ENCODE measurements at places on chromosomes 5 and 9.

- DNase-seq, result no peak
These were observed 12.9 kb upstream of the AMACR start for GRCh38 chr5:34020726-34021125.

GRCh38 chr9:103089357-103089756 is 94.2 kb downstream of the CYLC2 start:
- DNase-seq, result no peak

- DNase-seq, result no peak
These were observed 4.6 kb downstream of the TUBB4B start for GRCh38 chr9:137245450-137246421.

- no peak for DNase-seq
These were observed 76.4 kb downstream of the TTLL11 start for GRCh38 chr9:122016744-122017143.

DNA sequence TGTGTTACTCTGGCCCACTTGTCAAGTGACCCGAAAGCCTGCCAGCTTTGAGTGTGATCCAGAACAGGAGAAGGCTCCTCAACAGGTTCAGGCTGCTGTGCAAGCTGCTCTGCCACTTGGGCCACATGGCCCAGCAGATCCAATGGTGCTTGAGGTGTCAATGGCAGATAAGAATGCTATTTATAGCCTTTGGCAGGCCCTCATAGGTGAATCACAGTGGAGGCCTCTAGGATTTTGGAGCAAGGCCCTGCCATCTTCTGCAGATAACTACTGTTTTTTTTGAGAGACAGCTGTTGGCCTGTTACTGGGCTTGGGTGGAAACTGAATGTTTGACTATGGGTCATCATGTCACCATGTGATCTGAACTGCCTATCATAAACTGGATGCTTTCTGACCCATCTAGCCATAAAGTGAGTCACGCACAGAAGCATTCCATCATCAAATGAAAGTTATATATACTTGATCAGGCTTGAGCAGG is 180.8 kb downstream of the CARTPT start:
- no peak for DNase-seq

- DNase-seq, result no peak
These were observed 124.0 kb upstream of the DAP start for GRCh38 chr5:10885026-10885425.

DNA sequence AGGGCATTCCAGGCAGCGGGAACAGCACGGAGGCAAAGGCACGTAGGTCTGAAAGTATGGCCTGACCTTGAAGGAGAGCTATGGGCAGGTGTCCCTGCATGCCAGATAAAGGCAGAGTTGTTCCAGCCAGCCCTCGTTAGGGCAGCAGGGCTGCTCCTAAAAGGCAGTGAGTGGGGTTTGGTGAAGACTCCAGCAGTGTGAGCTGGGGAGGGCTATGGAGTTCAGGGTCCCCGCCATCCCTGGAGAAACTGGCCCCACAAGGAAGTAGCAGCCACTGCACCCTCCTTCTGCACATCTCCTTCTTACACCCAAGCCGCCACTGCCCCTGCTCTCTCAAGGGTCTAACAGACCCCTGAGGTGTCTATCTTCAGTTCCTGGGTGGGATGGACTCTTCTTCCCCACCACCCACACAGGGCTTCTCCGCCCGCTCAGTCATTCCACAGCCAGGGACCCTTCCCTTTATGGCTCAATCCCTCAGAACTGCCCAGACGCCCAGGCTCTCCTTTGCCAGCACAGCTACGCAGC is 1.4 kb downstream of the AKNA start:
- peak; percentile 25 for DNase-seq

DNA sequence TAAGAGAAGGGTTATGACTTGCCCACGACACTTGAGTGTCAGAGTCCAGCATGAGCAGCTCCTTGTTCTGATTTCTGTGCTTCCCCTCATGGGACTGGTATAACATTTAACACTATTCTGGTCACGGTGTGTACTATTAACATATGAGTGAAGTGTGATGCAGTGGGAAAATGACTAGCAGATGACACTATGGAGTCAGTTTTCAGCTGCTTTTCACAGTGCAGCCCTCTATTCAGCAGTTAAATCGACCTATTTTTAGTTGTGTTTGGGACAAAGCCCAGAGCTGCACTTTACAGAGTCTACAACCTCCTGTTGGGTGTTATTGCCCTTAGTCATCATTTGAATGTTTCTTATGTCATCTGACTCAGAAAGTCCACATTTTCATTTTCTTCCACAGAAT is 59.1 kb downstream of the CHSY3 start:
- DNase-seq, result no peak

DNA sequence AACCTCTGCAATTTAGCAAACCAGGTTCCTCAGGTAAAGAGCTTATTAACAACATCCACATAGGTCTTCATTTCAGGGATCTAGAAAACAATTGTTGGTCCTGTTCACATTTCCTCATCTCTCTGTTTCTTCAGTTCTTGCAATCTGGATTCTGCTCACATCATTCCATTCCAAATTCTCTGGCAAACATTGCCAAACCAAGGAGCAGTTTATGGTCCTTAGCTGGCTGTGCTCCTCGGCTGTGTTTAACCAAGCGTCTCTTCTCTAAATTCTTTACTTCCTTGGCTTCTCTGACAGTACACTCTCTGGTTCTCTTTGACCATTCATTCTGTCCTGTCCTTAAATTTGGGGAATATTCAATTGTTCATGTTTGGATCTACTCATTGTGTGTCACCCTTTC is 65.8 kb upstream of the RANBP3L start:
- DNase-seq, result no peak

DNA sequence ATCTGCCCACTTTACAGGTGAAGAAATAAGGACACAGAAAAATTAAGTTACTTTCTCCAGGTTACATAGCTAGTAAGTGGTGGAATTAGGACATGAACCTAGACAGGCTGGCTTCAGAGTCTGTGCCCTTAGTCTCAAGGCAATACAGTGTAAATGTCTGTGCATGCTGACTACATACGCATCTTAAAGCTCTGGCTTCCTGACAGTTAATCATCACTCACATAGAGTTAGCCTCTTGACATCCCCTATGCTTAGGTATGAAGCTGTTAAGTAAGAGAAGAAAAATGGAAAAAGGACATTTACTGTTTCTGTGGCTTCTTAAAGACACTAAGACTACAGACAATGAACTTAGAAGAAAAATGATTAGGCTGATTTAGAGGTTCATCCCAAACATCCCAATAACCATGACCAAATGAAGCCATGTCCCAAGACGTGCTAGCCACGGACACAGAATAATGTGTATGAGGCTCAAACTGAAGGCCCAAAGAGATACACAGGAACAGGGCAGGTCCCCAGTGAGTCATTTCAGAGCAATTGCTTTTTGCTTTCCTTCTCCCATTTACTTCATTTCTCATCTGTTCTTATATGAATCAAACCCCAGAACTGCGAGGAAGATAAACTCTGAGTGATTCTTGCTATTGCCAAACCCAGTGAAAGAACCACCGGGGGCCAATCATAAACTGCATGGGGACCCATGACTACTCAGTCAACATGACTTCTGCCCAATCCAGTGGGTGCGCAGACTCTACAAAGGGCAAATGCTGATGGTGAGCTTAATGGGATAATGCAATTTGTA is 100.0 kb upstream of the IFNK start:
- no peak for DNase-seq

GRCh38 chr9:95611354-95611753 is 94.6 kb upstream of the PTCH1 start:
- no peak for DNase-seq

- no peak for DNase-seq
These were observed 1075.0 kb downstream of the CDH9 start for GRCh38 chr5:25963251-25964008.

GRCh38 chr9:7676609-7677156 is 122.9 kb downstream of the DMAC1 start:
- DNase-seq, result no peak

- DNase-seq, result no peak
These were observed 331.6 kb upstream of the SLC30A5 start for GRCh38 chr5:68762201-68762600.

DNA sequence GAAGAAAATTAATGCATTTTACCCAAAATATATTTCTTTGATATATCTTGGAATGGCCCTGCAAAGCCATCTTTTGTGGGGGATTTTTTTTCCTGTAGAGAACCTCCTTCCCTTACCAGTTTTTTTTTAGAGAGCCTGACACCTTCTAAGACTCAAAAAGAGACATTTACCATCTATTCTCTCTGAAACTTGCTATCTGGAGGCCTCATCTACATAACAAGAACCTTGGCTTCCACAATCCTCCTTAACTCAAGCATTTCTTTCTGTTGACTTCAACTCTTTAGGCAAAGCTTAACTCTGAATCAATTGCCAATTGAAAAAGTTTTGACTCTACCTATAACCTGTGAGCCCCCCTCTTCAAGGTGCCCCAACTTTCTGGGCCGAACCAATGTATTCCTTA is 6.2 kb downstream of the SLC45A2 start:
- no peak for DNase-seq

GRCh38 chr9:106962122-106962521 is 99.2 kb downstream of the ZNF462 start:
- no peak for DNase-seq

DNA sequence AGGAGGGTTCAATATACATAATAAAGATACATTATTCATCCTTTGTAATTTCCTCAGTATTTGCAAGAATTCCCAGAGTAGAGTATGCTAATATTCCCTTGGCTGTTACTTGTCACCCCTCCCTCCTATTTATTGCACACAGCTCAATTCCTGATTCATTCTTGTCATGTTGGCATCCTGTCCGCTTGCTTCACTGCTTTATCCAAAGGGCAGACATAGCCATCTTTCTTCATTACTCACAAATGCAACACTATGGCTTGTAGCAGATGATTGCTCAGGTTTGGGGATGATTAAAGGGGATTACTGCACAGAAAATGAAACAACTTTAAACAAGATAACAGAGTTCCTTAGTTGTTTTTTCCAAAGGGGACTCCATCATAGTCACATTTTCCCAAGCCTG is 1.2 kb upstream of the IL33 start:
- DNase-seq, result no peak

DNA sequence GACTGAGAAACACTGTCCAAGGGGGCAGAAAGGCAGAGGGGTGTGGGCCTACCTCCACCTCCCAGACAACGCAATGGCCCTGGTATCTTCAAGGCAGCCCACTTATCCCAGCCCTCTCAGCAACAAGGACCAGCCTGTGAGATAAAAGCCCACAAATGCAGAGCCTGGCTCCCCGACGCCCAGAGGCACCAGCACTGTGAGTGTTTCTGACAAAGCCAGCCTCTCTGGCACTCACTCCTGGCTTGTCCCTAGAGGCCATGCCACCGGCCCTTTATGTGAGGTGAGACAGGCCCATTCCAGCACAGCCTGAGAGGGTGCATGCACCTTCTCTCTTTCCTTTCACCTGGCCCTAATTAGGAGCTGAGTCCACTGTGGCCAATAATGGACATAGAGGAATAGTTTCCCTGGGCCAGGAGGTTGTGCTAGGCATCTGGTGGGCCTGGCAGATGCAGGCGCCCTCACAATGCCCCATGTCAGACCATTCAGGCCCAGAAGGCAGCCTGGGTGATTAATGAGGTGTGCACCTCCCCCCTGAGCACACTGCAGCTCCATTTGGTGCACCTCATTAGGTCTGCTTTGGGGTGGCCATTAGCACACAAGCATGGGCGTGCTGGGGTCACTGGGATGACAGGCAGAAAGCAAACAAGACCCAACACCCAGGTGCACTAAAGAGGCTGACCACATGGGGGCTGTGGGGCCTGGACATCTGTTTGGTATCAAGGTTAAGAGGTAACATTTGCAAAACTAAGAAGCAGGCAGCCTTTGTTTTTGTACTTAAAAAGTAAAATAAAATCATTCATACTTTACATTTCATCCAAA is 176.0 kb downstream of the MED10 start:
- no peak for DNase-seq

DNA sequence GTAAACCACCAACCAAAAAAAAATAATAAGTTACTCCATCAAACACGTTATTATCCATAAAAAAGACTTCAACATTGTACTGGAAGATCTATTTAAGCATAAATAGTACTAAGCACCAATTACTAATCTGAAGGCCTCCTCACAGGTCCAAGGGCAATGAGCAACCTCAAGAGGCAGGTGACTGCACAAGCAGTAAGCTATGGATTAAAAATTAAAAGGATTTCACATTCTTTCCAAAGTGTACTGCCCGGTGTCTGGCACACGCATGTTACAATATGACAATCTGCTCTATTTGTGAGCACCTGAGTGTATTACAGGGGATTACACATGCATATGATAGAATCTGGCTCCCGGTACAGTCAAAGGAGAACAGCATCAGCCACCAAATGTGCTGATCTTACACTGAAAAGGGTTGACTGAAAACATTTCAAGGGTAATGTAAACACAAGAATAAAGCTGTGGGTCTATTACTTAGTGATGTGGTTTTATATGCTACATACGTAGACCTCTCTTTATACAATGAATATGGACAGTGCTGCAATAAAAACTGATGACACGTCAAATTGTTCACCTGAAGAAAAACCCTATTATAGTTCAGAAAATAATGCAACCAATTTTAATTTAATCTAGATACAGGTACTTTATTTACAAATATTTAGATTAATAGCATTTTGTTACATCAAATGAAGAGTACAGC is 22.8 kb downstream of the RAB14 start:
- no peak for DNase-seq

DNA sequence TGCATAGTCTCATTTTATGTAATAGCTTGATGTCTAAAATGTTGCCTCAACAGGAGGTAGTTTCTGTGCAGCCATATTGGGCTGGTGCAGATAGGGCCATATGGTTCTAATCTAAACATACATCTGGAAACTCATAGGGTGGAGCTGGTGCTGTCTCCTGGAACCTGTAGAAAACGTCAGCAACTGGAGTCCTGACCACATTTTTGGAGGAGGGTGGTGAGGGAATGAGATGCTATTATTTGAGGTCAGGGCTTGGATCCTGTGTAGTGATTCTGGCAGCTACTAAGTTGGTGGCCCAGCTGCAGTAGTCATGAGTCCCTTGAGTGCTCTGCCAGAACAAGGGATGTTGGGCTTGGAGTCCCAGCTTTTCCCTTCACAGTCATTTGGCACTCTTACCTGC is 14.1 kb downstream of the MAN2A1 start:
- no peak for DNase-seq

- no peak for DNase-seq
These were observed 71.4 kb downstream of the DAPK1 start for GRCh38 chr9:87569008-87569509.

- DNase-seq, result no peak
These were observed 89.4 kb downstream of the DOCK8 start for GRCh38 chr9:304106-304505.

GRCh38 chr9:38079461-38080031 is 10.5 kb upstream of the SHB start:
- DNase-seq, result no peak

DNA sequence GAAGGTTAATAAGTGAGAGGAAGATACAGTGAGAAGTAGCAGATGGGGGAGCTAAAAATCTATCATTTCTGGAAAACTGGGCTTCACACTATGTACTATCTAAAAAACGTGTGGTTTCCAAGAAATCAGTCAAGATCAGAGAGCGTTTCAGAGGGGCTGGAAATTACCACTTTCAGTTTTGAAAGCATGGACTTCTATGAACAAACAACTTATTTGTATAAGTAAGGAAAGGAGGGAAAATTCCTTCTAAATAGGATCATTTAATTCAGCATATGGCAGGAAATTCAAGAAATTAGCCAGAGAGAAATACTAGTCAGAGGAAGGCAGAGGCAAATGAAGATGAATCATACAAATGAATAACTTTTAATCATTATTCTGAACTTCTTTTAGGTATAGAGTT is 11.3 kb downstream of the TNC start:
- DNase-seq, result no peak
